ENCODE measurements at places on chromosomes 12 and 14.

DNA sequence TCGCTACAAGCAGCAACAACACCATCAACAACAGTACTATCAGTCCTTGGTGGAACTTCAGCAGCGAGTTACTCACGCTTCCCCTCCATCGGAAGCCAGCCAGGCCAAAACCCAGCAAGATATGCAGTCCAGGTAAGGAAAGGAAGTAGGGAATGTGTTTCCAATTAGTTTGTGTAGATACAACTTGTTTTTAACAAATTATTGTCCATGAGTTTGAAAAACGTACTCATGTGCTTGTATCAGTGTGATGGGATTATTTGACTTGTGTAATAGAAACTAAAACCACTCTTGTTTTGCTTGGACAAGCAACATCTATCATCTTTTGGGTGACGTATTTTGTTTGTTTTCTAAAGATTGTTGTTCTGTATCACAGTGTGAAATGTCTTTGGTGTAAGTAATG, 137.9 kb downstream of the NAV3 start:
- DNase-seq: no peak

GRCh38 chr12:70031046-70031445, 206.0 kb downstream of the MYRFL start:
- DNase-seq: no peak

DNA sequence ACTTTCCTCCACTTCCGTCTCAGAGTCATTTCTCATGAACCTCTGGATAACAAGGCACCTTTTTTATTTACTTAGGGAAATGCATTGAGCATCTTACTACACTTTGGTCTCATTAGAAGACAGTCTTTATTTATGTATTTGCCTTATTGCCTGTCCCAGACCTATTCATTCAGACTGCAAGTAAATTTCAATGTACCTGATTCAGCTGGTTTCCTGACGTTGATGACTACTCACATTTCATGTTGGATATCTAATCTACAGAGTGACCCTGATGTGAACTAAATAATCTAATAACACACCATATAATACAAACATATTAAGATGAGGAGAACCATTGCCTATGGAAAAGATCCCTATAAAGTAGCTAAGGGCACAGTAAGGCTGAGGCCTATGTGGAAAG, 267.7 kb downstream of the SLC6A15 start:
- no peak for DNase-seq

GRCh38 chr12:93113317-93114006, 184.4 kb upstream of the EEA1 start:
- DNase-seq: no peak

GRCh38 chr14:95265106-95266094, 54.3 kb downstream of the CLMN start:
- DNase-seq: peak; percentile 98

GRCh38 chr12:24947541-24948419, 1.1 kb downstream of the BCAT1 start:
- DNase-seq: no peak

- peak; percentile 65 for DNase-seq
These were observed 588.2 kb downstream of the NRXN3 start for GRCh38 chr14:78758333-78758732.

GRCh38 chr12:38386205-38386985, 69.8 kb downstream of the ALG10B start:
- no peak for DNase-seq

DNA sequence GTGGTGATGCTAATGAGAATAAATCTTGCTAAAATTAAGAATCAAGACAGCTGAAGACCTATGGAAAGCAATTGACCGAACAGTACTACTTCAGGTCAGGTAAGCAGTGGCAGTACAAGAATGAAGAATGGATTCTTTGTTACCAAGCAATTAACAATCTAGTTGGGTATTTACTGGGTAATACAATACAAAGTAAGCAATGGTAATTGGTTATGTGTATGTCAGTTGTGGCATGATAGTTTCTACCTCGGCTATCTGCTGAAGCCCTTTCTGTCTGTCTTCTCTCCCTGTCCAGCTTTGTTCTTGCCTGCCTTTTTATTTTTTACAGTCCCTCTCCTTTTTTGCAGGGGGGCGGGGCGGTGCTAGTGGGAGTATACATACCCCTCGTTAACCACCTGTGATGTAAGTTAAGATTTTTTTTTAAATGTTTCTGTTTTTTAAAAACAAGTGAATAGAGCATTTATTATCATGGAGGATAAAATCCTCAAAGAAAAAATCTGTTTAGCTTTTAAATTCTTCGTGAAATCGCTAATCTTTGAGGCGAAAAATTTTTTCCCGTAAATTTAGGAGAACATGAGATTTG, 75.9 kb downstream of the RCOR1 start:
- no peak for DNase-seq

DNA sequence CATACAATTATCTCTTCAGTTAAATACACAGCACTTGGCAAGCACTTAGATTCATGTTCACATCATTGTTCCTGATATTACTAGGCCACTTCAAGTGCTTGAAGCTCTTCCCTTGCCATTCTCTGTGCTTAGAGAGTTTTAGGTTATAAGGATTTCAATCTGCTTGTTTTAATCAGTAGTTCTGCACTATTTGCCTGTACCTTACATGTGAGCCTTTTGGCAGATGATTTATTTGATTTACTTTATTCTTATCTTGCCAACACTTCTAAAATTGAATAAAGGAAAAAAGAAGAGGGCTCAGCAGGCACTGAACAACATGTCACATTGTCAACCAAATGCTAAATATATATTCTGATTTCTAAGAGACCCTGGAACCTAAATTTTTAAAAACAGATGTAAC, 363.8 kb upstream of the USP15 start:
- no peak for DNase-seq

GRCh38 chr12:51977320-51977753, 25.8 kb downstream of the ACVR1B start:
- DNase-seq: no peak

- peak; percentile 3 for DNase-seq
These were observed 113.5 kb downstream of the MNAT1 start for GRCh38 chr14:60848066-60848465.

DNA sequence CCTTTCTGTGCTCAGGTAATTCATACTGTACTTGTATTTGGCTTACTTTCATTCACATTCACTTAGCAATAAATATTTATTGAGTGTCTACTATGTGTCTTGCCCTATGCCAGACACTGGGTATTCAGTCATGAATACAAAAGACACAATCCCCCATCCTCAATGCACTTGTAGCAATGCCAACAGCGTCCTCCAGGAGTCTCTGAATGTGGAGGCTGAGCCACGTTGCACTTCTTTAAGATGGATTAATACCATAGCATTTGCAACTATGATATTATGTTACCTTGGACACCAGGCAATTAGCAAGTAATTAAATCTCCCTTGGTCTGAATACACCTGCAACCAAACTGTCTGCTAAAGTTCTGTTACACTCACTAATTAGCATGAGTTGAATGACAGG, 58.8 kb downstream of the OTX2 start:
- no peak for DNase-seq

- DNase-seq: no peak
These were observed 881 bp downstream of the HSD17B6 start for GRCh38 chr12:56763753-56764657.

DNA sequence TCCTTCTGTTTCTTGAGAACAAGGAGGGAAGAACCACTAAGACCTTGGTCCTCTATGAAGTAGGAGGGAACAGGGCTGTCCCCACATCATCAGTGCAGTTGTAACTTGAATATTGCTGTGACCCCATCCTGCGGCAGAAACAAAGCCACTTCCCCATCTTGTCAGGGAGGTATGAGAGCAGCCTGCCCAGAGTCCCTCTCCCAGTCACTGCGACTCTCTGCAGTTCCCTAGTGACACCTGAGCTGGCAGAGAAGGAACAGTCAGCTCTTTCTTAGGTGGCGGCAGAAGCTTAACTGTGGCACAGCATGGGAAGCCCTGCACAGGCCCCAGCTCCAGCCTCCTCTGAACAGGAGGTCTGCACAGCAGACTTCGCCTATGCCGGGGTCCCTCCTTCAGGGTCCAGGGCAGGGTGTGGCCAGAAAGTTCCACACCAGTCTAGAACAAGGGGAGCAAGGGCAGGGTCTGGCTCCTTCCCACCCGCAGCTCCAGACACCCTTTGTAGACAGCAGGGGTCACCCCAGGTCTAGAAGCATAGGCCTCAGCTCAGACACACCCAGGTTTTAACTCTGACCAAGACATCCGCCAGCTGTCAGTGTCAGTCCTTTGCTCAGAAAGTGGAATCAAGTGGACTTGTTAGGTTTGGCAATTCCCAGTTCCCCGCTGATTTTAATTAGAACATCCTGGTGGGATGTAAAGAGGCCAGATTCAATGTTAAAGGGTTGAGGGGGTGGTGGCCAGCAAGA, 36.8 kb downstream of the DEGS2 start:
- DNase-seq: no peak

DNA sequence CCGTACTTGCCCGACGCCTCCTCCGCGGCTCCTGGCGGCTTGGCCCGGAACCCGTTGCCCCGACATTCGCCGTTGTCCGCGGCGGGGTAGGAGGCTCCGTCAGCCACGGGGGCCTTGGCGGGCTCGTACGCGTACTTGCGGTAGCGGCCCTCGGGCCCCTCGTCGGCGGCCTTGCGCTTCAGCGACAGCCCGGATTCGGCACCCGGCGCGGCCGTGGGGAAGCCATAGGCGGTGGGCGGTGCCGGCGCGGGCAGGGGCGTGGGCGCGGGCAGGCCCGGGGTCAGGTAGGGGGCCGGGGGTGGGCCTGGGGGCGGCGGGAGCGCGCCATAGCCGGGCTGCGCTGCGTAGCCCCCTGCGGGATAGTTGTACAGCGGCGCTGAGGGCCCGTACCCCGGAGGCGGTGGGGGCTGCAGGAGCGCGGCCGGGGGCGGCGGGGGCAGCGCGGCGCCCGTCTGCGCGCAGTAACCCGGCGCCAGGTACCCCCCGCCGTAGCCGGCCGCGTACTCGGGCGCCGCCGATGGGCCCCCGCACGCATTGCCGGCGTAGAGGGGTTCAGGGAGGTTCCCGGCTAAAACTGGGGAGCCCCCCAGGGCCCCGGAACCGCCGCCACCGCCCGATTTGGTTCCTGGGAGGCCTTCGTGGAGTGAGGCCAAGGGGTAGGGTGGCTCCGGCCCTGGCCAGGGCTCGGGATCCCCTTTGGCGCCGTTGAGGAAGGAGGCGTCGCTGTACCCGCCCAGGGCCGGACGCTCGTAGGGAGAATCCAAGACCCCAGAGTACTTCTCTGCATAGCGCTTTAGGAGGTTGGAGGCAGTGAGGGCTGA, 26.9 kb downstream of the FIGNL2 start:
- DNase-seq: no peak

DNA sequence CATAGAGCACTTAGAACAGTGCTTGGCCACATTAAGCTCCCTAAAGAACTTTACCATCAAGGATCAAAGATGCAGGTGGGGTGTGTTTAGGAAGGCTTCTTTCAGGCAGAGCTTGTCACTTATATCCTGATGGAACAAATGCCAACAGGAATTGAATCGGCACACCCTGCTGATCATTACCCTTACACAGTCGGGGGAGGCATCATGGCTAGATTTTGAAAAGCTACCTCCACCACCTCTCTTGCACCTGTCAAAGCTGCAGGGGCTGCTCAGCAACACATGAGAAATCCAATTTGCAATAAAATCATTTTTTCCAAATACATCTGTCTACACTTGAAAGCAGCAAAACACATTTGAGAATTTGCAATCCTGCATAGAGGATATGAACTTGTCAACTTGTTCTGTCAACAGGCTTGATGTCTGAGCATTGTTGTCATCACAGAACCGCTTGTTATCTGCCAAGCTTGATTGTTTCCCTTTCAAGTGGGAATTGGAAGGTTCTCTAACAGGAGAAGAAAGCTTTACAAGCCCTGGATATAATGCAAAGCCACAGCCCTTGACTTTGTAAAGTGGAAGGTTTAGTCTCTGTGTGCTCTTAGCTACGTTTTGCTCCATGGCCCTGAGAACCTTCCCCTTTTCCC, 24.6 kb upstream of the TRIM9 start:
- no peak for DNase-seq

DNA sequence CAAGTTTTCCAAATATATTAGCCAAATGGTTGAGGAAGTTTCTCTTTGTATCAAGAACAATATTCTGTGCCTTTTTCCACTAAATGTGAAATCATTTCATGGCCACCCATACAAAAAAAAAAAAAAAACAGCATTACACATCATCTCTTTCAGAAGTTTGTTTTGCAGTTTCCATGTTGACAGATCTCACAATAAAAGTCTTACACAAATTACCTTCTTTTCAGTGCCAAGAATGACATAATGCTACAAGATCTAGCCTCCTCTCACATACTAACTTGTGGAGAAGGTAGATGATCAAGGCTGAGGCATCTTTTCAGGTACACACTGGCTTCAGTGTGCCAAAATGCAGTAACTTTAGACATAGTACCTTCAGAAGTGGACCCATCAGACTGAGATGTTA, 35.3 kb downstream of the PRKD1 start:
- no peak for DNase-seq

DNA sequence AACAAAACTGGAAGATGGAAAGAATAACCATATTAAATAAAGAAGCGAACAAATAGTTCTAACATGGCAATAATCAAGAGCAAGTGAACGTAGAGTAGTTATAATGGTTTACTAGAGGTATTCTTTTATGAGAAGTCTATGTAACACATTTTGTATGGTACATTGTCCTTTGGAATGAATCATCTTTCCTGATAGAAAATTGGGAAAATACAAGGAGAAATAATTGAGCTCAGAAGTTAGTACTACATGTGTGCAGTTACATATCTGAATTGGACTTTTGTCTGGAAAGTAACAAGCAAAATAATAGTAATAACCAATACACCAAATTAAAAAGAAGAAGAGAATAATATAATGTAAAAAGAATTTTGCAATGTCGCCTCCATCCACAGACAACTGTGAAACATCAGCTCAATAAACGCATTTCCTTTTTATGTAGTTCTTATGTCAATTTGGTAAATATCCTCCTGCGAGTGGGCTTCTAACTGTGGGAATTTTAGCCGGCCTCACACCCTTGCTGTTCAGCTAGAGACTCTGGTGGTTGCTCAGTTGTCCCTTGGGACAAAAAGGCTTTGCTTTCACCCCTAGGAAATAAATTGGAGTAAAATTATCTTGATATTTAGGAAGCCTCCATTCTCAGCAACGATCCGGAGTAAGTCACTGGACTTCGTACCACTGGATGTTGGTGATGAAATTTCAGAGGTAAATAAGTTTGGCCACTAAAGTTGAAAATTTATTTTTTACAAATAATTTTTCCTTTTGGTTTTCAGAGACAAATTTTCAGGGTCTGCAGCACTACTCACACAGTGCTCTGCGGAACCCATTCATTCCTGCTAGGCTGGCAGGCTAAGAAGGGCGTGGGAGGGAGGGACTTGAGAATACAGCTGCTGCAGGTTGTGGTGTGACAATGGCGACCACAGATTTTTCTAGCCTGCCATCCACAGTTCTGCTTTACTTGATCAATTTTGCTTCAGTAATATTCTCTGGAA, 1.1 kb upstream of the TUBA1A start:
- no peak for DNase-seq
